Right renal pelvis (tissue), 4 donors: ENCODE measurements at places on chromosomes 7 and 10.

GRCh38 chr7:100571829-100572116, 1.9 kb downstream of the SAP25 start:
- no peak for DNase-seq

DNA sequence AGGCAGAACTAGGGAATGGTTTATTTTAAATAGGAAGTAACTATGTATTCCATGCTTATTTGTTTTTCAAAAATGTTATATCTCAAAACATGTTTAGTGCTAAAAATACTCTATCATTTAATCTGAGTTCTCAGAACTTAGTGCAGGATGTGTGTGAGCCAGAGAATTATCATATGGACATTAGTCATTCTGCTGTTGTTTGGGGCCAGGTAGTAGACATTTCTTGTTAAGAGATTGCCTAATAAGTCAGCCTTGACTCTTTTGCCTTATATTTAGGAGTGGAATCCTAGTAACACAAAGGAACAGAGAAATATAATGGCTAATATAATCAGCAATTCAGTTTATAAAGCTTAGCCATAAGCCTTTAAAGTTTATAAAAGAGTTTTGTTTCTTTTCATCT, 149.8 kb downstream of the CCSER2 start:
- no peak for DNase-seq

DNA sequence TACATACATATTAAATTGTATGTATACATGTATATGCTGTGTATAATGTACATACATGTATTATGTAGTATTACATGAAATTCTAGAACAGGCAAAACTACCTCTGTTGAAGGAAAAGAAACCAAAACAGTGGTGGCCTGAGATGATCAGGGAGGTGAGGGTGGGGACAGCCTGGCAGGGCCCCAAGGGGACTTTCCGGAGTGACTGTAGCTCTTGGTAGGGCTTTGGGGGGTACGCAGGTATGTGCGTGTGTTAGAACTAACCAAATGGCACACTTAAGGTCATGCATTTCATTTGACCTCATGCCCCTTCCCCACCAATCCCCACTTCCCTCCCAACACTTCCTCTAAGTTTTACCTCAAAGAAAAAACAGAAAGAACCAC, 31.3 kb downstream of the CTBP2 start:
- no peak for DNase-seq

GRCh38 chr7:1800902-1801301, 130.8 kb downstream of the ELFN1 start:
- DNase-seq: no peak

DNA sequence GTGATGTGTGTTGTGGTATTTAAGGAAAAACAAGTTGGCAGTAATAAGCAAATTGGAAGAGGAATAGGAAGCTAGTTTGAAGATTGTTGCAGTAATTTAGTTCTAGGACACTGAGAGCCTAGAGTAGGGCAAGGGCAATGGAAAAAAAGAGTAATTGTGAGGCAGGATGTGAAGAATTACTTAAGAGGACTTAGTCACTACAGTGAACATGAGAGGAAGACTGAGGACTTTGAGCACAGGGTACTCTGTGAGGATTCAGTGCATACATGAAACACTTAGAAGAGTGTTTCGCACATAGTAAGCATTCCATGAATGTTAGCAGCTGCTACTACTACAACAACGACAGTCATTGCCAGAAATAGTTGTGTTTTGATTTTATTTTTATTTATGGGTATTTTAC, 30.9 kb upstream of the DKK1 start:
- no peak for DNase-seq

- DNase-seq: no peak
Observed at GRCh38 chr10:33071857-33072256, 113.8 kb upstream of the ITGB1 start.

DNA sequence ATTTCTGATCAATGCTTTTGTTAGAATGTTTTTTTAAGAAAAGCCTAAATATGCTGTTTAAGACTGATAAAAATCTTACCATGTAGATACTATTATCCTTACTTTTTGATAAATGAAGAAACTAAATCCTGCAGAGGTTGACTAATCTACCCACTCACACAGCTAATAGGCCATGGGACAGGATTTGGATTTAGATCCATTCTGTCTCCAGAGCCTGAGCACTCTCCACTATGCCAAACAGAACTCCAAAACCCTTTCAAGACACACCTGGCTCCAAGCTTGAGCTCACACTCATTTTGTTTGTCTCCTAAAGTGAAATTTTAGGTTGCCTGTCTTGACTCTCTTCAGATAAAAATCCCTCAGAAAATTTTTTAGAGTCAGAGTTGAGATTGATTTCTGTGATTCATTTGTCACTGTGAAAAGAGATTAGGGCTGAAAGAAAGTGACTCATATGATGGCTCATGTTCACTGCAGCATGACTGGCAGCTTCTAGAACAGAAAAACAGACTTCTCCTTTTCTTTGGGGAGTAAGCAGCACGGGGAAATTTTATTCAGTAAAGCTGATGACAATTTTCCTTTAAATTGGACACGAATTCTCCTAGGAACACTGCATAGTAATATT, 132.3 kb upstream of the POT1 start:
- DNase-seq: no peak
